CD8-positive, alpha-beta memory T cell (primary cell): ENCODE measurements at places on chromosomes 4 and X. TPM values are rescaled to one million over a fixed set of nuclear protein-coding genes. Genes with fewer than 3 reads are reported as not detected.

MID1IP1 gene
- total RNA-seq: 69.9 TPM

CSAG3 gene
- total RNA-seq: not detected

EXOC1L gene
- total RNA-seq: not detected

GRPR gene
- 0.22 TPM for total RNA-seq

PWWP3B gene
- not detected for total RNA-seq

HTN1 gene
- not detected for total RNA-seq

ATP6AP1 gene
- total RNA-seq: 43.2 TPM

CENPVL2 gene
- not detected for total RNA-seq

UGT8 gene
- 0.49 TPM for total RNA-seq

GAB1 gene
- 0.15 TPM for total RNA-seq

HAND2 gene
- not detected for total RNA-seq

MFAP3L gene
- total RNA-seq: 3.0 TPM

CYLC1 gene
- not detected for total RNA-seq

CCDC158 gene
- not detected for total RNA-seq

MAPK10 gene
- not detected for total RNA-seq

LYAR gene
- total RNA-seq: 95.8 TPM

BMX gene
- total RNA-seq: not detected

NR3C2 gene
- total RNA-seq: 7.3 TPM

ZNF595 gene
- total RNA-seq: 8.5 TPM

SLITRK4 gene
- total RNA-seq: not detected

AKAP14 gene
- total RNA-seq: not detected

GPC4 gene
- total RNA-seq: not detected

CCSER1 gene
- total RNA-seq: 0.20 TPM

MID2 gene
- 10.6 TPM for total RNA-seq
